Posterior vena cava (tissue), 2 donors: ENCODE measurements at places on chromosomes 1 and 21.

DNA sequence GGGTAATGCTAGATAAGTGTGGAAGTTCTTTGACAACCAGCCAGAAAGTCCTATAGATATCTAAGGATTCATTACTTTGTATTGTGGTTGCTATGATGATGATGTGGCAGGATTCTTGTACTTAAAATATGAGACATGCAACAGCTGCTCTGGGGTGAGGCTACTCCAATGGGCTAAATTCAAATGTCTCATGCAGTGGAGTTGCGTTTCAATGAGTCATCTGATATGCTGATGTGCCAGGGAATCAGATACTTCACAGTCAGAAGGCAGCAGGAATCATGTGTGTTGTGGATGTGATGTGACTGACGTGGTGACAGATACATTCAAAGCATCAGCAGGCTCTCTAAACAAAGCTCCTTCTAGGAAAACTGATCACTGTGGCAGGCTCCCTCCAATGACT lies 66.5 kb downstream of the TSEN15 start:
- DNase-seq: no peak

GRCh38 chr1:95582746-95583145 lies 348.7 kb downstream of the RWDD3 start:
- DNase-seq: no peak

DNA sequence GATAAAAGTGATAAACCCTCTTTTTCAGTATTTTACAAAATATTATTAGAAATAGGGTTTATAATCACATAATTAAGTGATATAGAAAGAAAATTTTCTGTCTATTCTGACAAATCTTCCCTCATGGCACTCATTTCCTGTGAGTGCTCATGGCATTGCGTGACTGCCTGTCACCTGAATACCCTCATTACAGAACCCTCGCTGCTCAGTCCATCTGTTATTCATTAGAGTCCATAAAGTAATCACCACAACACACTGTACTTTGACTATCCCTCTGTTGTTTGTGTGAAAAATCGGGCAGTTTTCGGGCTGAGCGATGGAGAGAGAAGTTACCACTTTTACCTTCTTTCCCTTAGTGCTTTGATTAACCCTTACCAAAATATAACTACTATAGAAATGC lies 100.4 kb upstream of the BRINP3 start:
- no peak for DNase-seq

DNA sequence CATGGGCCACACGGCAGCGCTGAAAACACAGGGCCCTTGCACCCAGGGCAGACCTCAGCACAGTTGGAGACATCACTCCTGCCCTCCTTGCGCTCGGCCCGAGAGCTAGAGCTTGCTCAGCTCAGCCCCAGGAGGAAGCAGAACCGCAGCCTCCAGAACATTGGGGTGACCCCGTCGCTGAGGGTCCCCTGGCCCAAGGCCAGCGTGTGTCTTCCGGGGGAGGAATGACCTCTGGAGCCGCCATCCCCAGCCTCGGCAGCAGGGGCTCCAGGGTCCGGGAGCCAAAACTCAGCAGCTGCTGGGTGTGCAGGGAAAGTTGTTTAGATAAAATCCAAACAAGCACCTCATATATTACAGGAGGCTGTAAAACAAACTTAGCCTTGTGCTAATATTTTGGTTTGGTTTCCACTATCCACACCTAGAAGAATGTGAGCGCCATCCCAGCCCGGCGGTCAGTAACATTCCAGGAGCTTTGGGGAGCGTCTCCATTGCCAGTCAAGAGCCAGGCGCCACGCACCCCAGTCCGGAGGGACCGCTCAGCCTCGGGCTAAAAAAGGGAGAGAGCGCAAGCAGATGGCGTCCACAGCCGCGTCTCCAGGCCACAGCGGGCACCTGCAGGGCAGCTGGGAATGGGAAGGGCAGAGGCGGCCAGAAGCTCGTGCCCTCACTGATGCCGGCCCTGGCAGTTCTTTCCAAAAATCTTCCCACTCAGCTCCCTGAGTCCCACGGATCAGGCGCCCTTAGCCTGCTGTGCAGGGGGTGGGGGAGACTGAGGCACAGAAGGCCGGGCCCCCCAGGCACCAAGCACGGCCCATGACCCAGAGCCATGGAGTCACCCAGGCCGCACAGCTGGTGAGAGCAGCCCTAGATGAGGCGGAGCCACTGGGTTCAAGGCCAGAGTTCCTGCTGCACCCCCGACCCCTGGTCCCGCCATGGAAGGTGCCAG lies 52.0 kb downstream of the SLX9 start:
- no peak for DNase-seq

- DNase-seq: no peak
These were observed 99.9 kb upstream of the ZBTB40 start for GRCh38 chr1:22351768-22352080.

DNA sequence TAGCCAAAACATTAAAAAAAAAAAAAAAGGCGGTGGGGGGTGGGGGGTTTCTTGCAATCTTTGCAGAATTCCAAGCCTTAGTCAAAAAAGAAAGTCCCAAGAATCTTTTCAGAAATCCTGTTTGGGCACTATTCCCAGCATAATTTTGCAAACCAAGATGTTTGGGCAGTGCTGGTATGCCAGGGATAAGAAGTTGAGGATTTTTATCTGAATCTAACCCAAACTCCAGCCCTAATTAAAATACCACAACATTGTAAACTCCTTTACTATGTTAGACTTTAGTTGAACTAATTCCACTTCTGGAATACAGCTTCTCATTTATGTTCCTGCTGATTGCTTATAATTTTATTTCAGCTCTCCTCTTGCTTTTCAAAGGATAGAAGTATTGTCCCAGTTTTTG lies 504.1 kb upstream of the ADGRL2 start:
- no peak for DNase-seq

- DNase-seq: no peak
These were observed 681.0 kb upstream of the ADAMTS5 start for GRCh38 chr21:27647921-27648320.

DNA sequence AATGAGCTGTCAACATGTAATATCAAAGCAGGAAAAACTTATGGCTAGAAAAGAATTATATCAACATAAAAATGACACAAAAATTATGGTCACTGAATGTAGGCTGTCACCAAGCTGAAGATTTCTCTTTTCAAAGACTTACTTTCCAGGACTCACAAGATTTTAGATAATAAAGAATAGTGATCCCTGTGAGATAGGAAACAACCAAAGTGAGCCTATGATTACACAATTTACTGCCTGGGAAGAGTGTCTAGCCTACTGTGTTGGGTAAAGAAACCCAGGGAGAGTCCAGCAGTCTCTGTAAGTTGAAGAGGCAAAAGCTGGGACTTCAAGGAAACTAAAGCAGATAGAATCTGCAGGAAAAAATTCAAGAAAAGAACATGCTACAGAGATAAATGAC lies 20.2 kb upstream of the RGS1 start:
- no peak for DNase-seq

- no peak for DNase-seq
These were observed 47.2 kb downstream of the C1orf21 start for GRCh38 chr1:184433956-184434502.

DNA sequence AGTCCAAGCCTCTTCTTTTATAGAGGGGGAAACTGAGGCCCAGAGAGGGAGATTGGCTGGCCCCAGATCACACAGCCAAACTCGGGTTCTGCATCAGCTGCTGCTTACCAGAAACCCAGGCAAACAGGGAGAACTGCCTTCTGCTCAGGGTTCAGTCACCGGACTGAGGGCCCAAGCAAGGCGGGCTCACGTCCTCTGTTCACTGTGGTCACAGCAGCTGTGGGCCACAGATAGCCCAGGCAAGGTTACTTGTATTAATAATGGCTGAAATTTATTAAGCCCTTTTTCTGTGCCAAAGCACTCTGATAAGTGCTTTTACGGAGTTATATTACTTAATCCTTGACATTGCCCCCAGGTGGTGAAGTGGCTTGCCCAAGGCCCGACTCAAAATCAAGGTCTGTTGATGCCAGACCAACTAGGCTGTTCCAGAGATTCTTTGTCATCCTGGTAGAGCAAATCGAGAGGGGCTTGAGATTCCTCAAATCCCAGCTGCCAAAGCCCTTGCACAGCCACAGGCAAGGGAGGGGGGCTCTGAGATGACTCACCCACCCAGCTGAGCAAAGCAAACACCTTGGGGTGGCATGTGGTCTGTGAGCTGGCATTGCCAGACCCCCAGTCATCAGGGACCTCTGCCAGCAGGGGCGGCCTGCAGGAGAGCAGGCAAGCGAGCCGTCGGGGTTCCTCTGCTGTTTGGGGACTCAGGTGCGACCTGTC lies 36.5 kb downstream of the EPHB2 start:
- DNase-seq: no peak

DNA sequence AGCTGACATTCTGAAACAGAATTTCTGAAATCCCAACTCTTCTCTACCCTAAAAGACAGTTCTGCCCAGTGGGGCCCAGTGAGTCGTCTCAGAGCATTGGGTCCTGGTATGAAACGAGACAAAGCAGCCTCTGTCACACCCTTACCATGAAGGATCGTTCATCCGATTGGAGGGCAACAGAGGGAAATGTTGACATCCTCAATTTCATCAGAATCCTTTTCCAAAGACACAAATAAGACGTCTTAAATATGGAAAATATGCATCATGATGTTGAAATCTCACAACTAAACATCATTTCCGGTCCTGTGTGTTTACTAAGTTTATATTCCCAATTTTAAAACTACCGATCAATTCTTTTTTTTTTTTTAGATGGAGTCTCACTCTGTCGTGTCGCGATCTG lies 112.1 kb upstream of the SLC45A1 start:
- no peak for DNase-seq

GRCh38 chr21:14977814-14978213 lies 87.0 kb downstream of the NRIP1 start:
- no peak for DNase-seq

DNA sequence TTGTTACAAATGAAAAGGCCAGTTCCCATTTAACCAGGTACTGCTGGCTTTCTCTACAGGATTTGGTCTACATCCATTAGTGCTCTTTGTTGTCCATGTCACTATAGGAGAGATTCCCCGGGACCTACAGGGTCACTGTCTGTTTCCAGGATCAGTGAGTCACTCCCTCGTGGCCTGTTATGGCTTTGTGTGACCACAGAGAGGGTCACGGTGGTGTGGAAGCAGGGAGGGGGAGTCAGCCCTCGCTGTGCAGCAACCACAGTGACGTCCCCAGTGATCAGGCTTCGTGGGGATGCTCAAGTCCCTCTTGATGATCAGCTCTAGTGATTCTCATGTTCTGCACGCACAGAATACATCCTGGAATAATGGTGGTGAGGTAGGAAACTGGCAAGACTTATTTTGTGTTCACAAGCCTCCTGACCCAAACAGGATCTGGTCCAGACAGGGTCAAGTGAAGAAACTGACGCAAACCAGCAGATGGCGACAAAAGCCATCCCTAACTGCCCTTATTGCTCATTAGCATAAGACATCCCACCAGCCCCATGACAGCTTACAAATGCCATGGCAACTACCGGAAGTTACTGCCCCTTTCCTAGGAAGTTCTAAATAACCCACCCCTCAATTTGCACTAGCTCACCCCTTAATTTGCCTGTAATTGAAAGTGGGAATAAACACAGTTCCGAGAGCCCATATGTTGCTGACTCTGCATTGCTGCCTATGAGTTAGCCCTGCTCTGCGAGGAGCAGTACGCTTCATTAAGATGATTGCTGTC lies 98.5 kb downstream of the DISC1 start:
- DNase-seq: no peak

- no peak for DNase-seq
These were observed 1.6 kb downstream of the VTCN1 start for GRCh38 chr1:117209094-117209493.

DNA sequence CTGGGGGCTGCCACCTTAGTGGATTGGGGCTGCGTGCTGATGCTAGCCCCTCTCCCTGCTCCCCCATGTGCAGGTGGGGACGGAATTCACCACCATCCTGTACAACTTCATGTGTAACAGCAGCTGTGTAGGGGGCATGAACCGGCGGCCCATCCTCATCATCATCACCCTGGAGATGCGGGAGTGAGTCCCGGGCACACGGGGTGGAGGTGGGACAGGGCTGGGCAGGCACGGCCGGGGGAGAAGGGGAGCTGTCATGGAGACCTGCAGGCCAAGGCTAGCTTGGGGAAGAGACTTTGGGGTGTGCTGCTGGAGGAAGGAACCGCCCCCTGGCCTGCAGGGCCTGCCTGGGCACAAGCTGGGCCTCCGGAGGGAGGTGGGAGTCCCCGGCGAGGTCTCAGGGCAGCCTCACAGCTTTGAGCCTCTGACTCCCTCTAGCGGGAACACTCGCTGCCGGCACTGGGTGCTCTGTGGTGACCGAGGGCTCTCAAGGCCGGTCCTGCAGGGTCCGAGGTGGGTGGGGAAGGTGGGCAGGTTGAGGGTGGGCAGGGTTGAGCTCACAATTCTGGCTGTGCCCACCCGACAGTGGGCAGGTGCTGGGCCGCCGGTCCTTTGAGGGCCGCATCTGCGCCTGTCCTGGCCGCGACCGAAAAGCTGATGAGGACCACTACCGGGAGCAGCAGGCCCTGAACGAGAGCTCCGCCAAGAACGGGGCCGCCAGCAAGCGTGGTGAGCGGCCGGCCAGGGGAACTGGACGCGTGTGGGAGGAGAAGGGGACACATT lies 25.0 kb upstream of the CCDC27 start:
- no peak for DNase-seq

- no peak for DNase-seq
These were observed 25.8 kb upstream of the GBP5 start for GRCh38 chr1:89298461-89298860.

GRCh38 chr1:32954168-32954567 lies 10.4 kb downstream of the RNF19B start:
- no peak for DNase-seq

GRCh38 chr1:203126151-203126865 lies 1.2 kb upstream of the ADORA1 start:
- no peak for DNase-seq

DNA sequence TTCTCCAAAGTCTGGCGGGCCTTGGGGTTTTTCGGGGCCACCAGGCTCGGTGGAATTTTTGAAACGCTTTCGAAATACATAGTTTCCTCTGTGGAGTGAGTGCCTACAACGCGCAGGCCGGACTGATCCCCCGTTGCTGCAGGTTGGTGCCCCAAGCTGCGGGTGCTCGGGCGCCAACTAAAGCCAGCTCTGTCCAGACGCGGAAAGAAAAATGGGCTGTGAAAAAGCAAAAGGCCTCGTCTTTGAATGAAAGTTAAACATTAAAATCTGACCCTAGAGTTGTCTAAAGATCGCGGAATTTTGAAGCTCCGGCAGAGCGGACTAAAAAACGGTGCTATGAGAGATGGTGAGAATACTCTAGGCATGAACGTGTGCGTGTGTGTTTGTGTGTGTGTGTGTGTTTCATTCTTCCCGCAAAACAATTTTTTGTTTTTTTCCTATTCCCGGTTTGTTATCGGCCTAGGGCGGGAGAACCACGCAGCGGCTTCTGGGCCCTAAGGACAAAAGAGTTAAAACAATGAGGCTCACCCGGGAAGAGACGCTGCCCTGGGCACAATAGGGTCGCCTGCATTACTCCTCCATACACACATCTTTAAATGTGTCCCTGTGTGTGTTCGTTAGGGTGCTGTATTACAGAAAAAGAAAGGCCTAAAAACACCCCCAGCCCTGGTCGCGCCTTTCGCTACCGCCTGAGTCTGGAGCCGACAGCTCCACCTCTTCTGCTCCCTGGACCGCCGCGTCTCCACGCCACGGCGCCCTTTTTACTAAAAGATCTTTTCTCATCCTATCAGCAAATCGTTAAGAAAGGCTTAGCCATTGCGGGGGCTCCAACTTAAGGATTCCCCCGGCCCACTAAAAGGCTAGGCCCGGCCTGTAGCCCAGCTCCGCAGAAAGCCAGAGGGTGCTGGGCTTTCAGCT lies 3.2 kb downstream of the TBX15 start:
- no peak for DNase-seq

GRCh38 chr1:32683397-32683796 lies 19.2 kb downstream of the SYNC start:
- DNase-seq: no peak

GRCh38 chr1:152753586-152753985 lies 4.2 kb upstream of the KPRP start:
- DNase-seq: no peak
